Aorta (tissue), 5 donors: ENCODE measurements at places on chromosomes 6 and 20. TPM values are rescaled to one million over a fixed set of nuclear protein-coding genes. Genes with fewer than 3 reads are reported as not detected.

MEP1A gene
- total RNA-seq = not detected

CPNE5 gene
- 13.1 TPM for total RNA-seq

VIP gene
- total RNA-seq = 1.5 TPM

RSPH4A gene
- 0.48 TPM for total RNA-seq

CSTF1 gene
- 16.8 TPM for total RNA-seq

PRRT1 gene
- 3.6 TPM for total RNA-seq

RAD21L1 gene
- not detected for total RNA-seq

DLK2 gene
- not detected for total RNA-seq

CITED2 gene
- total RNA-seq = 53.2 TPM

RAET1E gene
- total RNA-seq = 0.18 TPM

PXMP4 gene
- total RNA-seq = 4.4 TPM

GLYATL3 gene
- not detected for total RNA-seq

LAMA2 gene
- 40.9 TPM for total RNA-seq

EMILIN3 gene
- 0.72 TPM for total RNA-seq

CST5 gene
- total RNA-seq = not detected

PROKR2 gene
- not detected for total RNA-seq

RTN4IP1 gene
- total RNA-seq = 3.1 TPM

KCNQ5 gene
- 4.4 TPM for total RNA-seq

CLVS2 gene
- total RNA-seq = 0.03 TPM
